Activated T-helper 9 cell treated with anti-CD3 and anti-CD28 coated beads, Interleukin-2, amount 50 U/mL, for 16 hours (primary cell): ENCODE measurements at places on chromosomes 6 and 20.

- no peak for DNase-seq
Measured at GRCh38 chr6:47785182-47785581, 3.4 kb downstream of the OPN5 start.

GRCh38 chr6:41498968-41499599 is 47.1 kb upstream of the FOXP4 start:
- no peak for DNase-seq

DNA sequence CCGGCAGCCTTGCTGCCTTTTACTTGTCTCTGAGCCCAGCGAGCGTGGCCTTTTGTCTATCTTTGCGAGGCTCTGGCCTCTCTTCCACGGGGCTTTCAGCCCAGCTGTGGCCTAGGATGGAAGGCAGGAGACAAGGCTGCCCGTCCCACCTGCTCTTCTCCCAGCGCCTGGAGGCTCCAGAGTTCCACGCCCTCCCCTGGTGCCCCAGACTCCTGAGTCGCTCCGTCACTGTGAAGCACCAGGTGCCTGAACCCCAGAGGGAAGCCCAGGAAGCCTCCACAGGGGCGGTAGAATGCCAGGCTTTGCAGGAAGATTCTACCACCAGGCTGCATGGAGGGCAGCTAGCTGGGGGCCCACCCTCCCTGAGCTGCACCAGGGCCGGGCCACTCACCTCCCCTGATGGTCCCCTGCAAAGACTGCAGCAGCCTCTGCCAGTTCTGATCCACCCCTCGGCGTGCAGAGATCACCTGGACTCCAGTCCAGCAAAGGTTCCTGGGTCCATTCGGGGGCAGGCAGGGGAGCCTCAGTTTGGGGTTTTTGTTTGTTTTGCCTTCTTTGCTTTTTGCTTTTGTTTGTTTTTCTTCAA is 384.6 kb downstream of the CDH4 start:
- no peak for DNase-seq

- DNase-seq = no peak
Measured at GRCh38 chr20:17667445-17667844, 14.6 kb downstream of the RRBP1 start.

DNA sequence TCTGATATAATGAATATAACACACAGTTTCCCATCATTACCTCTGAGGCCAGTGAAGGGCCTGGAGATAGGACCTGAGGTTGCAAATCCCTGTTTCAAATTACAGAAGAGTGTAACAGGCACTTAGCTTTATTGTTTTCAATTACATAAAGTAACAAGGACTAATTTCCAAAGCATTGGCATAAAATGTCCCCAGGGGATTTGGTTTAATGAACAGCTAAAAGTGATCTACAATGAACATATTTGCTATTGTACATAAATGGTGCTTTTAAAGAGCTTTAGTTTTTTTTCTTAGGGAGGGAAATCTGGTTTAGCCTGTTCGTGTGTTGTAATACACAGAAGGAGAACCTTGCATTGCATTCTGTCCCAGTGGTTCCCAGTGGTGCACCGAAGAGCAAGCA is 54.4 kb downstream of the HMGN3 start:
- no peak for DNase-seq

GRCh38 chr20:16917636-16918035 is 169.5 kb downstream of the OTOR start:
- no peak for DNase-seq

DNA sequence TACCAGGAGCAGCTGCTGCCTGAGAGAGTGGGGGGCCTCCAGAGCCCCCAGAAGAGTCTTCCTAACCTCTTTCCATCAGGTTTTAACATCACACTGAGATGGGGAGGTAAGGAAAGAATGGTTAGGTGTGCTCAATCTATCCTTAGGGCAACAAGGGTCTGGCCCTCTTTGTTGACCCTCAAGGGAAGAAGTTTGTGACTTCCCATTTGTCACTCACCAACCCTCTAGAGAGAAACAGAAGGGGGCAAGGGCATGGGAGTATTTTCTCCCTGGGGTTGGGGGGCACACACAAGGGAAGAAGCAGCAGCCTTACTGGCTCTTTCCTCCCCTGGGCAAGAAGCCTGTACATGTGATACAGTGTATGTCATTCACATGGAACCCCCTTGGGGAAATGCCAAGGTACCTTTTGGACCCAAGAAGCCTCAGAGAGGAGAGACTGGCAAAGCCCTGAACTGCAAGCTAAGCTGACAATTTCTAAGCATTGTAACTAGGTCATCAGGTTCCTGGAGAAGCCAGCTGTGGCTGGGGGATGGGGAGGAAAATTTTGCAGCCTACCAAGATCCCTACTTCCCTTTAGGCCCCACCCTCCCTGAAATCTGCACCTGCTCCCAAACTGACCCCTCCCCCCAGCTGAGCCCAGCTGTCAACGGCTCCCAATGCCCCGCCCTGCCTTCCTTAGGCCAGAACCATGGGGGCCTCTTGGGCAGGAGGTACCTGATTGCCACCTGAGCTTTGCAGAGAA is 14.5 kb downstream of the BCL2L1 start:
- DNase-seq = no peak

DNA sequence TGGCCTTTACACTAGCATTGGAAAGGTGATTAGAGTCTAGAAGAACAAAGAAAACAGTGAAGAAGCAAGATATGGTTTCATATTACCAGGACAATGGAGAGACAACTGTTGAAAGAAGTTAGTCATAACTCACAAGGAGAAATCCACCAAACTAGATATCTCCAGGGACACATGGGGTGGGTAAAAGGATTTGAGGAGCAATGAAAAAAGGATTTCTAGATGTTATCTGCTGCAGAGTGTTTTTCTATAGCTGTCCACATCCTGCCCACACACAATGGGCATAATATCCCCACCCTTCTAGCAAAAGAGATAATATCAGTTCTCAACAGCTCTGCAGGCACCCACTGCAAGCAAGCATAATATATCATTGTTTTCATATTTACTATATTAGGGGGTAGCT is 303.1 kb downstream of the HAO1 start:
- no peak for DNase-seq

- DNase-seq = peak; percentile 24
Measured at GRCh38 chr6:18263418-18264218, 712 bp downstream of the DEK start.

- no peak for DNase-seq
Measured at GRCh38 chr20:58655328-58656107, 4.4 kb downstream of the STX16 start.

- DNase-seq = no peak
Measured at GRCh38 chr6:149754548-149754947, 5.0 kb downstream of the PCMT1 start.

GRCh38 chr6:99789767-99790166 is 183.1 kb downstream of the PRDM13 start:
- no peak for DNase-seq

DNA sequence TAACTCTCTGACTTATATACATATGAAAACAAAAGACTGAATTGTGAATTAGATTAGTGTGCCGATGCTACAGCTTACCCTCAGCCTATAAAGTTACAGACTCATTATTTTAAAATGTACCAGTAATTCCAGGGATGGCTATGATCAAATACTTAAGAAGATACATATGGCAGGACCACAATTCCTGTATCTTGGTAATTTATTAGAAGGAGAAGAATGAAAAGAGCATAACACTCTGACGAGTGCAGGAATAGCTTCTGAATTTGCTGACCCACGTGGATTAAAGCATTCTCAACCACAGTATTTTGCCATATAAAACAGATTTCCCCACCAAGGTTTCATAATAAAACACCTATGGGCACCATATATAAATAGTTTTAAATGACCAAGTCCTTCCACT is 368.5 kb upstream of the RUNX2 start:
- no peak for DNase-seq

- no peak for DNase-seq
Measured at GRCh38 chr6:9943986-9944385, 470.9 kb downstream of the TFAP2A start.

DNA sequence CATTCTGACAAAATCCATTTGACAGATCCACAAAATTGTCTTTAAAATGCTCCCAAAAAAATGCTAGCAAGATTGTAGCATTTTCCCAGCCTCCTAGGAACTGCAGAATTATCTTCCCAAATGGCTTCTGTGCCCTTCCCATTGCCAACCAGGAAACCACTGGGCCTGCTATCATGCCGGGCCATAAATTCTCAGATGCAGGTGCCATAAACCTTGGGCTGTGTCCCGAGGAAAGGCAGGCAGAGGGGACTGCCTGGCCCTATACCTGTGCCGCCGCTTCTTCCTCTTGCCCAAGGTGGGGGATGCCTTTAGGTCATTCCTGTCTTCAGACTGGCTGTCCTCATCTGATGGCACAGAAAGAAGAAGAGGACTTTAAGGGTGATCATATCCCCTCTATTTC is 2.8 kb downstream of the VSX1 start:
- DNase-seq = no peak

- DNase-seq = no peak
Measured at GRCh38 chr6:18506382-18507017, 119.3 kb downstream of the RNF144B start.

DNA sequence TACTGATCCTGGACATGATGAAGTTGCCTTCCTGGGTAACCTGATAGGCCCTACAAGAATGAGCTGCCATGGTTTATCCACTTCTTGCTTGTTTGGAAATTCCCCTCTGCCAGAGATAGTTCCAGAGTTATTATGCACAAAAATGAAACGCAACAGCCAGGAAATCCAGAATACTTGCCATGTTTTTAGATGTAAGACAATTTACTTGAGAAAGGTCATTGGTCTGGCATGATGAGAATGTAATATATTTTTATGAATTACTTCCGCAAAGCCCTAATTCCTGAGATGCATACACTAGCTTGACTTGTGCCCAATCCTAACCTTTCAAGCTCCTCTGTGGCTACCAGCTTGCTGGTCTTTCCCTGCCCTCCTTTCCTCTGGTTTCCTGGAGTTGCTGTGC is 27.9 kb upstream of the NT5E start:
- DNase-seq = no peak

DNA sequence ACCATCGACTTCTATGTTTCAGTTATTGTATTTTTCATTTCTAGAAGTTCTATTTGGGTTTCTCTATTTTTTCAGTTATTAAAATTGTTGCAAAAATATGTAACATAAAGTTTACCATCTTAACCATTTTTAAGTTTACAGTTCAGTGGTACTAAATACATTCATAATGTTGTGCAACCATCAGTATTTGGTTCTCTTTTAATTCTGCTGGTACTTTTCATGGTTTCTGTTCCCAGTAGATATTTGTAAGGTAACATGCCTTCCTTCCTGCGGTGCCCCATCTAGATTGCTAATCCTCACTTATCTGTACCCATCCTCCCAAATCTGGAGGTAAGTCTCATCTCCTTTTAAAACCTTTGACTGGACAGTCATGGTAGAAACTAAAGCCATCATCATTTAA is 47.9 kb downstream of the TGM2 start:
- DNase-seq = no peak

DNA sequence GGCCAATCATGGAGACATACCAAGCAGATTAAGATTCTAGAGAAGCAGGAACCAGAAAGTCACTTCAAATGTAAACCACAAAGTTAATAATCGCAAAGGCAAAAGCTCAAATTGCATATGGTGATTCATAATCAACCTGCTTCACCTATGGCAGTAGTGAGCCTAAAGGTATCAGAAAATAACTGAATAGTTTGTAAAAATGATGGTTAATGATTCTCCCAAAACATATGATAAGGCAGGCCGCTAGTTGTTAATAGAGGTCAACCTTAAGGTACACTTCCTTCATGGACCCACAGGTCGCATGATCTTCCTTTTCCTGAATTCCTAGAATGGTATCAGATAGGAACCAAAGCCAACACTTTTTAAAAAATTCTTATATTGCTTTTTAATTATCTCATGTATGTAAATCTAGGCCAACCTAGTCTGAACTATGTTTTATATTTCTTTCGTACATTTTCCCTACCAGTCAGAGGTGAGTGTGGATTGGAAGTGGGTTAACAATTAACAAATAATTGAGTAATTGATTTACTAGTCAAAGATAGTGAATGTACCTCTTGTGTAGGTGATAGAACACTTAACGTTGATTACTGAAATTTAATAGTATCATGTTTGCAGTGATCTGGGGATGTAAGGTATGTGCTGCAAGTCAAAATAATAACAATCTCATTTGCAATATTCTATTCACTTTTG is 16.4 kb downstream of the TAAR2 start:
- no peak for DNase-seq

DNA sequence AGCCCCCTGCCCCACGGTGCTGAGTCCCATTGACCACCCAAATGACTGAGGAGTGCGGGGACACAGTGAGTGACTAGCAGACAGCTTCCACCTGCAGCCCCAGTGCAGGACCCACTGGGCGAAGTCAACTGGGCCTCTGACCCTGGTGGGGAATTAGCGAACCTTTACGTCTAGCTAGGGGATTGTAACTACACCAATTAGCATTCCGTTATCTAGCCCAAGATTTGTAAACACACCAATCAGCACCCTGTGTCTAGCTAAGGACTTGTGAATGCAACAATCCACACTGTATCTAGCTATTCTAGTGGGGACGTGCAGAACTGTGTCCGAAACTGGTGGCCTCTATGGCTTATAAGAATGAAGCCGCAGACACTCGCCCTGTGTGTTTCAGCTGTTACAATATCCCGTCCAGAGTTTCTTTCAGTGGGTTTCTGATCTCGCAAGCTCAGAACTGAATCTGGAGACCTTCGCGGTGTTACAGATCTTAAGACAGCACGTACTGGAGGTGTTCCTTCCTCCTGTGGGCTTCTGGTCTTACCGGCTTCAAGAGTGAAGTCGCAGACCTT is 21.1 kb upstream of the GMPR start:
- DNase-seq = no peak

DNA sequence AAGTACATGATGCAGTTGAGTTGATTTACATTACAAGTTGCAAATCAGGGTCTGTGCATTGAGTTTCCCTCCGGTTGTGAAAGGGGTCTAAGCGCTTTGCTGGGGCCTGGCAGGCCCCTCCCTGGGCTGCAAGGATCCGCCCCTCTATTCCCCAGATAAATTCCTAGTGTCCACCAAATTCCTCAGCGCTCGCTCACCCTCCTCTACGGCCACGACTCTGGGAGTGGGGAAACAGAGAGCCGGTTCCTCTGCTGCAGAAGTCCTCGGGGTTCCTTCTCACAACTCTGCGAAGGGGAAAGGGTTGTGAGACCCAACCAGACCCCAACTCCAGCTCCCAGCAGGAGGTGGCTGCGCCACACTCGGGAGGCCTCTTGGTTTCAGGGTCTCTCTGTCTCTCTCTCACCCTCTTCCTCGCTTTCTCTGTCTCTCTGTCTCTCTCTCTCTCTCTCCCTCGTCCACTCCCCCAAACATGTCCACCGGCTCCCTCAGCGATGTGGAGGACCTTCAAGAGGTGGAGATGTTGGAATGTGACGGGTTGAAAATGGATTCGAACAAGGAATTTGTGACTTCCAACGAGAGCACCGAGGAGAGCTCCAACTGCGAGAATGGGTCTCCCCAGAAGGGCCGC is at the start of gene TCF21:
Gene TCF21, plus strand, starts transcription at position 185 of the 628 bp plus-strand sequence. Its CDS starts 285 bp downstream, at position 470.
- no peak for DNase-seq

- no peak for DNase-seq
Measured at GRCh38 chr6:19408331-19408730, 428.8 kb upstream of the ID4 start.

DNA sequence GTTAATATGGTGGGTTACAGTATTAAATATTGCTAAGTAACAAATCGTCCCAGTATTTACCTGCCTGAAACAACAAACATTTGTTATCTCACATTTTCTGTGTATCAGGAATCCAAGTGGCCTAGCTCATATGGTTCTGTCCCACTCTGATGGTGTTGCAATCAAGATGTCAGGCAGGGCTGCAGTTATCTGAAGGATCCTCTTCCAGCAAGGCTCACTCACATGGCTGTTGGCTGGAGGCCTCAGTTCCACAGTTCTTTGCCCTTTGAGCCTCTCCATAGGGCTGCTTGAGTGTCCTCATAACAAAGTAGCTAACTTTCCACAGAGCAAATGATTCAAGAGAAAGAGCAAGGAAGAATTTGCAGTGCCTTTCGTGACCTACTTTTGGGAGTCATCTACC is 17.7 kb downstream of the RAB22A start:
- DNase-seq = no peak
